SW 1271 (cell line): ENCODE measurements at places on chromosomes 3 and 15.

GRCh38 chr3:138774529-138775253 is 60.0 kb downstream of the PIK3CB start:
- peak; percentile 97 for DNase-seq

- no peak for DNase-seq
These were observed 194.8 kb upstream of the DPH6 start for GRCh38 chr15:35740761-35741160.

GRCh38 chr3:53804697-53805462 is 41.3 kb downstream of the CHDH start:
- peak; percentile 52 for DNase-seq

DNA sequence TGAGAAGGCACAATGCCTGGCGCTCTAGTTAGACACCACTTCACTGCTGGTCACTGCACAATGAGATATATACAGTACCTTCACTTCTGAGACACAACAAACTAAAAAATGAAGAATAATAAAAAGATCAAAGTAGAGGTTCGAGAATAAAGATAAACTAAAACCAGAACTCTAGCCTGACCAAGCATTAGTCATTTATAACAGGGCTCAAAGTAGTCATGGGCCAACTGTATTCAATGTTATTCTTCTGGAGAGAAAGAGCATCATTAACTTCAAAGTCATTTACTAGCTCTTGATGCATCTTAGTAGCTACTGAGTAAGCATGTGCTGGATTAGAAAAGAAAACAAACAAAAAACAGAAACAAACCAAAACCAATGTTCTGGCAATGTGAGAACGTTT is 145.2 kb downstream of the SSR3 start:
- no peak for DNase-seq

DNA sequence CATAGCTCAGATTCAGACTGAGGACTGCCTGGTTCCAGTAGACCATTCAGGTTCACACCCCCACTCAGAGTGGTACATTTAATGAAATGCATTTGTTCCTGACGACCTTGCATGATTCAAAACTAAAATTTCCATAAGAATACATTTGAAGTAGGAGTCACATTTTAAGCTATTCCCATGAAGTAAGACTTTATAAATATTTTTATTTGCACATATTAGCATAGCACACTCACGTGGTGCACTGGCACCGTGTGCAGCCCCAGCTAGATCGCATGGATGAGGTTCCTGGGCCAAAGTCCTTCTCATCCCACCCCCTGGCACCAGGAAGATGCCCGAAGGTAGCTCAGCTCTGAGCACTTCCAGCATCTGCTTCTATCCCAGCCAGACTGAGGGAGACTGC is 59.4 kb downstream of the SLCO2A1 start:
- no peak for DNase-seq

DNA sequence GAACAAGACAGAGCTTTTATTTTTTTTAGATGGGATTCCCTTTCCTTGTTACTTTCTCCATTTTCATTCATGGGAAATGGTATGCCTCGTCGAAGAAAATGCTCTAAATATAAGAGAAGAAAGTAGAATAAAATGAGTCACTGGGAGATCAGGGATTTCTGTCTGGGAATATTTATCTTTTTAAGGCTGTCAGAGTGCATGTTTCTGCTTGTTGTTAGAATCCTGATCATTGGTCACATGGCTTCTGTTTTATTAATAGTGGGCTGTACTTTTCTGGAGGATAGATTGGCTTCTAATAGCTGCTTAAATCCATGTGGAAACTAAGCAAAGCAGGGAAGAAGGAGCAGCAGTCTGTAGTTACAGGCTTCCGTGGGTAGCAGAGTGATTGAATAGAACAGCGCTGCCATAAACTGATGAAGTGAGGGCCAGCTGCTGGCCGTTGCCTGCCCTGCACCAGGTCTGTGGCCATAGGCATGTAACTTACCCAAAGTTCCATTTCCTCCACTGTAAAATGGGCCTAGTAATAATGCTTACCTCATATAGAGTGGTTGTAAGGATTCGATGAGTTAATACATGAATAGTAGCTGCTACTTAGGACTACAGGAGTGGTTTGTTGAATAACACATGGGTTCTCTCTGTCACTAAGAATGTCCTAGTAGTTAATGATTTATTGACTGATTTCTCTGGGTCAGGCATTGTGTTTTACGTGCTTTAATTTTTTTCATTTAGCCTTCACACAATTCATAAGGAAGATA is 289.9 kb downstream of the SATB1 start:
- no peak for DNase-seq
